ENCODE measurements at places on chromosomes 4 and X.

GRCh38 chrX:55796496-55796895, 78.9 kb downstream of the RRAGB start:
- no peak for DNase-seq

- DNase-seq, result no peak
Observed at GRCh38 chrX:107119283-107119682, 661 bp upstream of the RBM41 start.

DNA sequence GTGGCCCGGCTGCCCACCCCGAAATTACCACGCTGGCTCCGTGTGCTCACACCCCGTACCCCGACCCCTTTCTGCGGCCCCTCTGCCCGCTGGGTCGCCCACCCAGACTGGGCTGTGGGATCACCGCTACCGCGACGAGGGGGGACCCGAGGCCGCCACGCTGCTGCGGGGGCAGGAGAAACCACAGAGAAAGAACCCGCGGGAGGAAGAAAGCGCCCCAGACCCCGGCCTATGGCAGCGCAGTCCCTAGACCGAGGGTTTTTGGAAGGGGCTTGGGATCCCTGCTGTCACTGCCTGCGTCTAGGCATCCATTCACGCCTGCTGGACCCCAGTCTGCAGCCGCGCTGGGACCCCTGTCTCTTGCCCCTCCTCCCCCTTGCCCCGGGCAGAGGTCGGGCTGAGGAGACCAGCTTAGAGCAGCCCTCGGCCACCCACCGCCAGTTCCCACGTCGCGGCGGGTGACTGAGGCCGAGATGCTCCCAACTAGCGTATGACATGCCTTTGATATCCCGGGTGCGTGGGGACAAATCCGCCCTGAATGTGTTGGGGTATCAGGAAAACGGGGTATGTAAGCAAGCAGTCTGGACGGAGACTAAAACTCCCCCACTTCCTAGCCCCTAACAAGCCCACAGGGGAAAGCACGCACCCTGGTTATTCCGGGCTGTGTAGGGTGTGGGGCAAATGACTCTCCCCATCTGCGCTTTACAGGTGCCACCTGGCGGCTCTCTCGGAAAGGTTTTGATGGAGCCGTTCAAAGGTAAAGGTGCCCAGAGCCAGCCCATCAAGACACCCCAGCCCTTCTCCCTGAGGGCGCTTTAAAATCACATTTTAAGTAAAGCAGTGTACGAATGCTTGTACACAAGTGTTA, 862 bp upstream of the INPP4B start:
- peak; percentile 39 for DNase-seq

- DNase-seq, result no peak
Observed at GRCh38 chrX:134670134-134670924, 12.1 kb upstream of the PLAC1 start.

GRCh38 chr4:175762582-175762981, 49.5 kb downstream of the GPM6A start:
- DNase-seq, result no peak

DNA sequence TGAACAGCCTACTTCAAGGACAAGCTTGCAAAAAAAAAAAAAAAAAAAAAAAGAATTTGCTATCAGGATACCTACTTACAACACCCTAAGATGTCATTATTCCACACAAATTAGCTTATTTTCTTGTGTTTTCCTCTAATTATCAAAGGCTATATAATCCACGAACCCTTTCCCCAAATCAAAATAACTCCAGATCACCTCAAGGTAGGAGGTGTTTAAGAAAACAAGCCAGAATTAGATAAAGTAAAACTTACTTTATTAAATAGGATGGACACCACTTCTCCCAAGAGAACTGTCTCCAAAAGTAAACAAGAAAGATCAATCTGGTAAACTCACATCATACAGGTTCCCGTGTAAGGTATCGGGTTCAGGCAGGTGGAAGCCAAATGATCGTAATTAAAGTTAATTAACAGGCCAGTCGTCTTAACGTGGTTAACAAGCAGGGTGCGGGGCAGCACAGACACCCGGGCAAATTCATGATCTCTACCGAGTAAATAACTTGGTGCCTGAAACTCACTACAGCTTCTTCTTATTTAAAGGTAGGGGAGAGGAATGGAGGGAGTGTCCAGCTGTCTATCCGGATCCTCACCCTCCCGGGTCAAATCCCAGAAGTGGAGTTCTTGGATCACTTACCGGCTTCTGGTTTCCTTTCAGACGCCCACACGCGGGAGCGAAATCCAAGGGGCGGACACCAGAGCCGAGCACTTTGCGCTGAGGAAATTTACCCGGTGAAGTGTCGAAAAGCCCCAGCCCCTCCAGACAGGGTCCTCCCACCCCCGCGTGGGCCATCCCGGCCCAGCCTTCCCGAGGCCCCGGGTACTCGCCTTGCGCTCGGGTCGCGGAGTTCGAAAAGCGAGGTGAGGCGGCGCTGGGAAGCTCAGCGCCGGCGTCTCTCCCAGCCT, 708 bp downstream of the ARAP2 start:
- peak; percentile 44 for DNase-seq

DNA sequence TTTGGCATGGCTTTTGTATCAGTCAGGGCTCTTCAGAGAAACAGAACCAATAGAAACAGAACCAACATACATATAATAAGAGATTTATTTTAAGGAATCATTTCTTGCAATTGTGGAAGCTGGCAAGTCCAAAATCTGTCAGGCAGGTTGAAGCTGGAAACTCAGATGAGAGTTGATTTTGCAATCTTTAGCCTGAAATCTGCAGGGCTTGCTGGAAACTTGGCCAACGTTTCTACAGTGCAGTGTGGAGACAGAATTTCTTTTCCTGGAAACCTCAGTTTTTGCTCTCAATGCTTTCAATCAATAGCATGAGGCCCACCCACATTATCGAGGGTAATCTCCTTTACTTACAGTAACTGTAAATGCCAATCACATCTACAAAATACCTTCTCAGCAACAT, 45.4 kb downstream of the COMMD8 start:
- no peak for DNase-seq

GRCh38 chrX:40105835-40106675, 8.3 kb upstream of the BCOR start:
- peak; percentile 56 for DNase-seq

DNA sequence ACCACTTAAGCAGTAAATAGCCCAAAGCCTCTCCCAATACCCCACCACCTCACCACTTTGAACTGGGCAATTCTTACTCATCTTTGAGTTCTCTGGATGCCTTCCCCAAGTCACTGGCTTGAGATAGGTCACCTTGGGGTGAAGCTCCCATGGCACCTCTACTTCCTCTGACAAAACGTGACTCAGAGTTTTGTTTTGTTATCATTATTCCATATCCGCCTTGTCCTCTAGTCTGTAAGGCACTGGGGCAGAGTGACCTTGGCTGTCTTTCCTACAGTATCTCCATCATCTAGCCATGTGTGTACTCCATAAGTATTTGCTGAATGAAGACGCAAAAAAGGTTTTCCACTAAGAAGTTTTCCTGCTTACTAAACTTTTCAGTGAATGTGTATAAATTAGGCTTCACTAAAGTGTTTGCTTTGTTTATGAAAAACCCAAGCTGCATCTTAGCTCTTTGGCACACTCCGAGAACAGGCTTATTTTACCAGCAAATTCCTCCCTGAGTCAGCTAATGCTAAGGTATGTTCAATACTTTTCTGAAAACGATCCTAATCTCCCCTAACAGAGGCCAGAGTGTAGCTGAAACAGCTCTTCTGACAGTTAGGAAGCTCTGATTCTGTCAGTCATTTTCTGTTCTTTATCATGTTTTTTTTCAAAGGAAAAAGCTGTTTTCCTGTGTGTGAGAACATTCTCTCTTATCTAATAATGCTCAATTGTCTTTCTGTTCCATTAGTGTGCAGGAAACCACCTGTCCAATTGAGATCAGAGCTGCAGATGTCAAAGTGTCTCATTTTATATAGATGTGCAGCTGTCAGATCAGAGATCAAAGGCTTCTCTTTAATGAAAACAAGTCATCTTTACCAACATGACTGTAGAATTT, 30.2 kb upstream of the TSPAN5 start:
- no peak for DNase-seq

- DNase-seq, result no peak
Observed at GRCh38 chrX:56107320-56107719, 124.8 kb upstream of the KLF8 start.

- no peak for DNase-seq
Observed at GRCh38 chr4:123941306-123941705, 544.7 kb downstream of the SPRY1 start.

DNA sequence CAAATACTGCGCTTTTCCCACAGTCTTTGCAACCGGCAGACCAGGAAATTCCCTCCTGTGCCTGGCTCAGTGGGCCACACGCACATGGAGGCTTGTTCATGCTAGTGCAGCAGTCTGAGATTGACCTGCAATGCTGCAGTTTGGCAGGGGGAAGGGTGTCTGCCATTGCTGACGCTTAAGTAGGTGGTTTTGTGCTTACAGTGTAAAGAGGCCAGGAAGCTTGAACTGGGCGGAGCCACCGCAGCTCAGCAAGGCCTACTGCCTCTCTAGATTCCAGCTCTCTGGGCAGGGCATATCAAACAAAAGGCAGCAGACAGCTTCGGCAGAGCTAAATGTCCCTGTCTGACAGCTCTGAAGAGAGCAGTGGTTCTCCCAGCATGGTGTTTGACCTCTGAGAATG, 390.5 kb upstream of the TECRL start:
- no peak for DNase-seq

GRCh38 chr4:122775987-122776836, 43.7 kb downstream of the BBS12 start:
- DNase-seq, result no peak

DNA sequence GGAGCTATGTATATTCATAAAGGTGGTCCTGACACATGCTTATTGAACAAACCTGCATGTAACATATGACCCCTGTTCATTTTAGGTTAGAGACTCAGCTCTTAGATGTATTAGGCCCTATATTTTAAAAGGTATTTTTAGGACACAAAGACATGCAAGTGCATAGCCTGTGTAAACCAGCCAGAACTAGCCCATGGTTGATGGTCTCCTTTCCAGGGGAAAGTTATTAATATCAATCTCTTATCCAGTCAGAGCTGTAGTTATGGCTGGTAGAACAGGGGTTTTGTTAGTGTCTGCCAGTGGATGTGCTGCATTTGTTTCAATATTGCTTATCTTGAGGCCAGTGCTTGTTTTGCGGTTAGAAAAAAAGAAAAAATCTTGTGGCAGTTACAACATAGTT, 488.6 kb downstream of the KCTD8 start:
- DNase-seq, result no peak

DNA sequence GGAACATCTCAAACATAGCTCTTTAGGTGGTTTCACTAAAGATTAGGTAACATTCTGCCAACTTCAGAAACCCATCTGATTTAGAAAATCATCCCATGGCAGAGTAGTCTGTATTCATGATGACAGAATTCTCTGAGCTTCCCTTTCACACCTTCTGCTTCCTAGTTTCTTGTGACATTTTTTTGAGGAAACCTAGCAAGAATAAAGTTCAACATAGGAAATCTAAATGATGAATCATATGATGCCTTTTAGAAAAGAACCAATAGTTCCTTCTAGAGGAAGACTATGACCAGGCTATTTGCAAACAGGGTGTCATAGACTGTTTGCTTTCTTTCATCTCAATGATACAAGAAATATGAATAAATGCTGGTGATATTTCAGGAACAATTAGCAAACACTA, 49.8 kb upstream of the CAMK2D start:
- DNase-seq, result no peak

GRCh38 chr4:168933423-168933822, 76.6 kb downstream of the CBR4 start:
- DNase-seq, result no peak

DNA sequence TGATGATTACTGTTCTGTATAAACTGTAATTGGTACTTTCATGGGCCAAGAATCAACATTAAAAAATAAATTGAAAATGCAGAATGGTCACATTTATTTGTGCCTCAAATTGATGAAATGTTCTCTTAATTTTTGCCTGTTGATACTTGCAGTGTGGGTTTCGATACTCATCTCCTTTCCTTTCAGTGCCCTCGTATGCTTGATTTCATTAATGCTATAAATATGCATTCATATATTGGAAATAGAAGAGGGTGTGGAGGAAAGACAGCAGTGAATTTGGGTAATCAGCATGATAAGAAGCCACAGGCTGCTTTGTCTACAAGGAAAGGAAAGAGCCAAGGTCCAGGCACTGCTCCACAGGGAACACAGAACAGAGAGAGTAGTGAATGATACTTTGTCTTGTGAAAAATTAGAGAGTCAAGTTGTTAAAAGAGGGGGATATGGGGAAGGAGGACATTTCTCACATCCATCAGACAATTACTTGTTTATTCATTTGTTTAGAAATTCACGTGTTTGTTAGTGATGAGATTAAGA, 1.0 kb upstream of the DDX60 start:
- no peak for DNase-seq

DNA sequence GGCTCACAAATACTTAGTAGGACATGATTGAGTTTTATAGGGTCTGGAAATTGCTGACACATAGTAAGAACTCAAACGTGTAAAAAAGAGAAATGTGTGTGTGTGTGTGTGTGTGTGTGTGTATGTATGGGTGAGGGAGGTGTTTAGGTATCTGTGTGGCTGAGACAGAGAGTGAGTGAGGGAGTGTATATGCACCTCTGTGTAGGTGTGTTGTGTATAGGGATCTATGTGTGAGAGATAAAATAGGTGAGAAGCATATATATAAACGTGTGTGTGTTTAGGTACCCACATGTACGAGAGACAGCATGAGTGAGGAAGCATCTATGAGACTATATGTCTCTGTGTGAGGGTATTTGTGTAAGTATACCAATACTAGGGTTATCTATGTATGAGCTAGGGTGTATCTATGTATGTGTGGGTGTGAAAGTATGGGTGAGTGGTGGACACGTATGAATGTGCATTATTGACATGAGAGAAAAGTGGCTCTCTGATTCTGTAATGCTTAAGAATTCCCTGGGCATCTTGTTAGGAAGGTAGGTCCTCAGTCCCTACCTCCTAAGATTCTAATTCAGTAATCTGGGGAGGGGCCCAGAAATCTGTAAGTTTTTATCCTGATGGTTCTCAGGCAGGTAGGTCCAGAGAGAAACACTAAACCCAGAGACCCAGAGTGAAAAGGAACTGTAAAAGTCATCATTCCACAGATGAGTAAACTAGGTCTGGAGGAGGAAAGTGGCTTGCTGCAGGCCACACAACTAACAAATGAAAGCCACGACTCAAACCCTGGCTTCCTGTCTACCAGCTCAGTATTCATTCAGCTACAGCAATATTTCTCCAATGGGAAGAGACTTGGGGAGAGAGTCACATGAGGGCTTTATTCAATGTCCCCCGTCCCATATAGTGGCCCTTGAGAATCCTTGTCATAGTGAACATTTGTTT, 237.0 kb downstream of the IDS start:
- no peak for DNase-seq

DNA sequence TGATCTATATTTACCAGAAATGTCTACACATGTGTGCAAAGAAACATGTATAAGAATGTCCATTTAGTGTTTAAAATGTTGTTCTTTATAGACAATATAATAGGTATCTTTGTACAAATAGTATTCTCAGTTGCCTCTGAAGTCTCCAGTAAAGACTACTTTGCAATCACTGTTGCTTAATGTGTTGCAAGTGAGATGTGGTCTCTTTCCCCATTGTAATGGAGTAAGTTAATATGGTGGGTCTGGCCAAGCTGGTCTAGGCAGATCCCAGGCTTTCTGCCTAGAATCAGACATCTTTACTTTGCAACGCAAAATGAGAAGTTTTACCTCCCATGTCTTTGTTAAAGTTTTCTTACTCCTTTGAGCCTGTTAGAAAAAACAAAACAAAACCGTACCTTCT, 144.8 kb downstream of the GABRA3 start:
- DNase-seq, result no peak

All from stimulated activated CD8-positive, alpha-beta memory T cell treated with anti-CD3 and anti-CD28 coated beads, Interleukin-4, amount 100 ng/mL, for 24 hours (primary cell).